ENCODE measurements at places on chromosomes 13 and 19.

DNA sequence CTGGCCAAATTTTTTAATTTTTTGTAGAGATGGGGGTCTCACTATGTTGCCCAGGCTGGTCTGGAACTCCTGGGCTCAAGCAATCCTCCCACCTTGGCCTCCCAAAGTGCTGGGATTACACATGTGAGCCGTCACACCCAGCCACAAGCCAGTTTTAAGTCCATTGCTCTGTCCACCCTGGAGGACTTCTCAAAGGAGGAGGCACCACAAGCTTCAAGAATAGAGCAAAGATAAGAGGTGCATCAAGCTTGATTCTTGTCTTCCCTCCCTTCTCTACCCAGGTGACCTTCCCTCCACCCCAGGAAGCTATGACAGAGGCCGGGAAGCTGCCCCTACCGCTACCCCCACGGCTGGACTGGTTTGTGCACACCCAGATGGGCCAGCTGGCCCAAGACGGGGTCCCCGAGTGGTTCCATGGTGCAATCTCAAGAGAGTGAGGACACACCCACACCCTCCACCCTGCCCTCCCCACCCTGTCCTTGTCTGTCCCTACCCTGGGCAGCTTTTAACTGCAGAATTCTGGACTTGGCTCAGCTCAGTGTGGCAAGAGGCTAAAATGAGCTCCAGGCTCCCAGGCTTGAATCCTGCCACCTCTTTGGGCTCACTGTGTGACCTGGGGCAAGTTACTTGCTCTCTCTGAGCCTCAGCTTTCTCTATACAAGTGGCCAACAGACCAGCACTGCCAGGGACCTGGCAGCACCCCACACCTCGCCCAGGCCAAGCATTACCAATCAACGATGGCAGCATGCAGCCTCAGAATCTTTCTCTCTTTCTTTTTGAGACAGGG is 5.2 kb downstream of the HSH2D start:
- no peak for DNase-seq

DNA sequence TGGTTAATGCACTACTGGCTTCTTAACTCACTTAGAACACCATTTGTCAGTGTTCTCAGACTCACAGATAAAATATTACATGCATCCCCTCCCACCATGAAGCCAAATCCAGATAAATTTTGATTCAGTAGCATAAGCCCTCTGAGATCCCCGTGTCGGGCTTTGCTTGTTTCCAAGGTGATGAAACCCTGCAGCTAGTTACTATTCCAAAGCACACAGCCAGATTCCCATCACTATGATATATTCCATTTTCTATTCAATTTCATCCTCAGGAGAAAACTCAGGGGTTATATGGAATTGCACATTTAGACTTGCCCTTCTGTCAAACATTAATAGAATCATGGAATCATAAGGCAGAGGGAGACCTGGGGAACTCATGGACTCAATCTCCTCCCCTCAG is 9.4 kb upstream of the FAM124A start:
- no peak for DNase-seq

DNA sequence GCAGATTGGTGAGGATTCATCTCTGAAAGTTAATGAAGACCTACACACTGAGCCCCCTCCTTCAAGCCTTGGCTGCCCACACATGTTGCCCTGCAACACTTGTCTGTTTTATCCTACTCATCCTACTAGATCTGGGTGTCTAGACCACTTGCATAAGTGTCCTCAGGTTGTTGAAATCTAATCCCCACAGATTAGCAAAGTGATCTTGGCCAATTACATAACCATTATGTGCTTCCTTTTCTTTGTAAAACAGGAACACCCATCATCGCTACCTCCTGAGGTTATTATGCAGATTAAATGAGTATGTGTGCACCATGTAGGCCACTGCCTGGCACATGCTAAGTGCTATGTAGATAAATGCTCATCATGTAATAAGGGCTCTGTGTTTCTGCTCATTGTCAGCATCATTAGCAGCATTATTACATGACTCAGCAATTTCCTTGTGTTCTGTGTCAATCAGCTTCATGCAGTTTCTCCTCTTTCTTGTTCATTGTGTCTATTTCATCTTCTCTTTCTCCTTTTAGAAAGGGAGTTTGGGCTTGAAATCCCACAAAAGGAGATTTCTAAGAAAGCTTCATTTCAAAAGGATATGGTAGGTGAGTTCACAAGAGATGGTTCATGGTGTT is 15.1 kb downstream of the ZNF175 start:
- no peak for DNase-seq

DNA sequence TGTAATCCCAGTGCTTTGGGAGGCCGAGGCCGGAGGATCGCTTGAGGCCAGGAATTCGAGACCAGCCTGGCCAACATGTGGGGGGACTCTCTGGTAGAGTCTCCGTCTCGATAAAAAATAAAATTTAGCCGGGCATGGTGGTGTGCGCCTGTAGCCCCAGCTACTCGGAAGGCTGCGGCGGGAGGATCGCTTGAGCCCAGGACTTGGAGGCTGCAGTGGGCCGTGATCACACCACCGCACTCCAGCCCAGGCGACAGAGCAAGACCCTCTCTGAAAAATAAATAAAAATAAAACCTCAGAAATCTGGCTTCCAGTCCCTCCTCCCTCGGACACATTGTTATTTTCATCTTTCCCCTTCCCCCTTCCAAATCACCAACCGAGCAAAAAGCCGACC is 332 bp downstream of the IRGQ start:
- DNase-seq: no peak

- no peak for DNase-seq
Observed at GRCh38 chr19:41934849-41935374, 6.7 kb upstream of the ERFL start.

- DNase-seq: no peak
Observed at GRCh38 chr19:38556521-38557174, 61.1 kb downstream of the MAP4K1 start.

- no peak for DNase-seq
Observed at GRCh38 chr19:46124638-46125115, at the start of gene IGFL3. IGFL3 (minus strand) TSS chr19:46124688; CDS start chr19:46124649, 39 bp downstream.
